ENCODE measurements at places on chromosomes 7 and 10.

DNA sequence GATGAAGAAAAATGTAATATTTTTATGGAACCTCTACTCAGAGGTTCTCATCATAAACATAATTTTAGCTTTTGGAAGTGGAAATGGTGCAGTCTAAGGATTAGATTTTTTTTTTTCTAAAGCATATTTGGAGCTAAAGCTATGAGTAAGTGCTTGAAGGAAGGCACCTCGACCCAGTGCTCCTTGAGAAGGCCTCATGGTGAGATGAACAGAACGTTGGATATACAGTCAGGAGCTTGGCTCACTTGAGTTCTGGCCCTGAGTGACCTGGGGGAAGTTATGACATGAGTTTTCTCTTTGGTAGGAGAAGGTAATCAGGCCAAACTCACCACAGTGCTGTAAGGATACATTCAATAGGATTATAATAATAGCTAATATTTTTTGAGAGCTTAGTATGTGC is 163.3 kb downstream of the JCAD start:
- no peak for DNase-seq

GRCh38 chr10:44183667-44184632 is 200.9 kb downstream of the CXCL12 start:
- no peak for DNase-seq

- no peak for DNase-seq
Measured at GRCh38 chr7:31910191-31910590, 160.0 kb downstream of the PDE1C start.

GRCh38 chr7:4851459-4852422 is 10.1 kb downstream of the PAPOLB start:
- DNase-seq = no peak

- DNase-seq = no peak
Measured at GRCh38 chr10:32445036-32445435, 904 bp upstream of the CCDC7 start.

GRCh38 chr7:3464900-3465622 is 164.0 kb downstream of the SDK1 start:
- DNase-seq = no peak

DNA sequence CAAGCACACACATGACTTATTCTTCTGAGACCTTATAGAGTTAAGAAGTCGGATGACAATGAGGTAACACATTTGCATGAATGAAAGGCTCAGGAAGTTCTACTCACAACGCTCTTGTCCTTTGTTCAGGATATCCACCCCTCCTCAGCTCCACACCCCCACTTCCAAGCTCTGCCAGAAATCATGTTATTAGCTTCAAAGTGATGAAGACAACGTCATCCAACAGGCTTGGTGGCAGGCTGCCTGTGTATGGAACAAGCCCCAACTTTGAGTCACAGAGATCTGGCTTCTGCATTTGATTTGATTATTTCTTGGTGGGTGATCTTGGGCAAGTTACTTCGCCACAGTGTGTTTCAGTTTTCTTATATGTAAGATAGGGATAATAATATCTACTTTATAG is 12.4 kb upstream of the BMPER start:
- peak; percentile 17 for DNase-seq
